ENCODE measurements at places on chromosomes 5 and 9.

DNA sequence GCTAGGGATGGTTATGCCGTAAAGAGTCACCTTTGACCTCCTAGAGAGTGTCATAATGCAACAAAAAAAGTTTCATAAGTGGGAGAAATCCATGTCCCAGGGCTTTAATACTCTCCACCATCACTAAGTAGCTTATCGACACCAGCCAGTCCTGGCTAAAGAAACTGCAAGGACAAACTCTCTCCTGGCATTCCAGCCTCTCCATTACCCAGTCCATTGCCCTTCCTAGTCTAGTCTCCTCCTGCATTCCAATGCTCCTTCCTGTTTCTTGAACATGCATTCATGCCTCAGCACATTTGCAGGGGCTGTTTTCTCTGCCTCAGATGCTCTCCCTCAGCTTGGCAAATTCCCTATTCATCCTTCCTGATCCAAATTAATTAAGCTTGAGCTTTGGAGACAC, 364.1 kb downstream of the BRINP1 start:
- no peak for DNase-seq

DNA sequence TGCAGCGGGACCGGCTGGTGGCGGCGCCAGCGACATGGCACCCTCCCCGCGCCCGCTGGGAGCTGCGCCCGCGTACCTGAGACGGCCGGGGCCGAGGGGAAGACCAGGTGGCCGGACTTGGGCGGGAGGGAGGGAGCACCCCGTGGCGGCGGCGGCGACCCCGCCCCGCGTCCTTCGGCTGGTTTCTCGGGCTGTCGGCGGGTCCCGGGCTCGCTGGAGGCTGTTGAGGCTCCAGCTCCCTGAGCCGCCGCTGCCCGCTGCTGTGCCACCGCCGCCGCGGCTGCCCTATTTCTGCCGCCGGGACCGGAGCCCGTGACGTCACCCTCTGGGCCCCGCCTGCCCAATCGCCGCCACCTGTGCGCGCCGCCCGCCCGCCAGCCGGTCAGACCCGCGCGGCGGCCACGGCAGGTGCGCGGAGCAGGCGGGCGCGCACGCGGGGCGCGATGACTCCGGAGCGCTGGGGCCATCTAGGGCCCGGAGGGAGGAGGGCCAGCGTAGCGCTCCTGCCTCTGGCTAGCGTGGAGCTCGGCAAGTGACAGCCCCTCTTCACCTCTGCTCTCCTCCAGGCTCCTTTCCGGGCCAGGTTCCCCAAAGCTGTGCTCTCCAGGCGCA, at the start of gene FSTL4:
Gene FSTL4 (minus strand): TSS at position 293 of the 612 bp plus-strand sequence.
- DNase-seq: peak; percentile 75

DNA sequence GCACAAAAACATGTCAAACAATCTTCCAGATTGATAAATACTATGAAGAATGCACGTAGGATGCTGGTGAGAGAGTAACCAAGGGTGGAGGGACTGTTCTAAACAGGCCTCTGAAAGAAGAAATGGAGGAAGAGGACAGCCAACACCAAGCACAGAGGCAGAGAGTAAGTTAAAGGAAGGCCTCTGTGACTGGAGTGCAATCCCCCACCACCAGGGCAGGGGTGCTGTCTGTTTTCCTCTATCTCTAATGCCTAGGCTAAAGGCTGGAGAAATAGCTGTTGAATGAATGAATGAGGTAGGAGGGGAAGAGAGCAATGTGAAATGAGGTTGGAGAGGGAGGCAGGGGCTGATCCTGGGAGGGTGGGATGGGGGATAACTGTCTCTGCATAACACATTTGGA, 88.9 kb downstream of the ANKRD55 start:
- DNase-seq: no peak

GRCh38 chr9:82988488-82988887, 74.5 kb downstream of the RASEF start:
- DNase-seq: peak; percentile 14

DNA sequence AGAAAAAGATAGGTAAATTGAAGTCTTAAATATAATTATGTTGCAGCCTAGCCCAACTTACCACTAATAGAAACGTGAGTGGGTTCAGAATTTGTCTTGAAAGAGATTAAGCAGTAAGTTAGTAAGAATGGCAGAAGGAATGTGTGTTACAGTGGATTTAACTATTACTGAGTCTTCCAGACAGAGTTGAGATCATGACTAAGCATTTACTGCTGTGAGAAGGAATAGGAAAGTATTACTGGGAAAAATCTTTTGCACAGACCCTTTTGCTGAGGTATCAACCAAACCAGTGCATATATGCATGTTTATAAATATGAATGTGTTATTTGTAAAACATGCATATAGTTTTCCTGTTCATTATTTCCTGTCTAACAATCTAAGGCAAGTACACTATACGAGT, 112.8 kb upstream of the EFNA5 start:
- no peak for DNase-seq

Data from WTC11 (cell line).